ENCODE measurements at places on chromosomes 2 and 18.
A peak's percentile ranks its signal among the peaks of the same experiment; 100 is the strongest.

- peak; percentile 7 for DNase-seq
These were observed 31.3 kb upstream of the CNTNAP5 start for GRCh38 chr2:123993728-123994323.

DNA sequence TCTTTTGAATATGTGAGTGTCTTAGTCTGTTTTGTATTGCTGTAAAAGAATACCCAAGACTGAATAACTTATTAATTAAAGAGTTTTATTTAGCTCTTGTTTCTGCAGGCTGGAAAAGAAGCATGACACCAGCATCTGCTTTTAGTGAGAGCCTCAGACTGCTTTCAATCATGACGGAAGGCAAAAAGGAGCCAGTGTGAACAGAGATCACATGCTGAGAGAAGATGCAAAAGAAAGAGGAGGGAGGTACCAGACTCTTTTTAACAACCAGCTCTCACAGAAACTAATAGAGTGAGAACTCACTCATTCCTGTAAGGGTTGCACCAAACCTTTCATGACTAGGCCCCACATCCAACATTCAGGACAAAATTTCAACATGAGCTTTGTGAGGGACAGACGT, 101.6 kb upstream of the HNMT start:
- DNase-seq: no peak

DNA sequence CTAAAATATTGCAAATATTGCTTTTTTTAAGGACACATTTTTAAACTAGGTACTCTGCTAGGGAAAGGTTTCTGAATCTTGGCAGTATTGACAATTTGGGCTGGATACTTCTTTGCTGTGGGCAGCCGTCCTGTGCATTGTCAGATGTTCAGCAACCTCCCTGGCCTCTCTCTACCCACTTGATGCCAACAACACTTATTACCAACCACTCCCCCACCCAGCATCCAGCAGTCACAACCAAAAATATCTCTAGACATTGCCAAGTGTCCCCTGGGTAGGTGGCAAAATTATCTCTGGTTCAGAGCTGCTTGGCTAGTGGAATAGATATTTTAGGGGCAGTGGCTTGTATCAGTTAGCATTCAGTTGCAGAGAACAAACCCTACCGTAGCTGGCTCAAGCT, 114.3 kb upstream of the PNPT1 start:
- DNase-seq: no peak

DNA sequence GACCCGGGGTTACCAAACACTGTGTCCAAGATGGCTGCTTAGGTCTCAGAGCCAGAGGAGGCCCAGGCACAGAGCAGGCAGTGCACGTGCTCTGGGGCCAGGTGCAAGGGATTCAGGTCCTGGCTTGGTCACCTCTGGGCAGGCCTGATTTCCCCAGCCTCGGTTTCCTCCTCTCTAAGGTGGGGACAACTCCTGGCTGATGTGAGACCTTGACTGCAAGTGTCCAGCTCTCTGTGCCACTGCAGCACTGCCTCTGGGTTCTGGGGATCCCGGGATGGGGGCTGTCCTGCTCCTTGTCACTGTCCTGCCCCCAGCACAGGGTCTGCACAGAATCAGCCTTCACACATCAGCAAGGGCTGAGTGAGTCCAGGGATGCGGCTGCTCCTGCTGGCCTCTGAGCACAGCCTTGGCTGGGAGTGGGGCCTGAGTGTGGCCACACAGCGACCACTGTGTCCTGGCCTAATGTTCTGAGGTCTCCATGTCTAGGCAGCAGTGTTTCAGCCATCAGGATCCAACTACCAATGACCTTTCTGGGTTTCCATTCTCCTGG, 170.2 kb upstream of the HDAC4 start:
- no peak for DNase-seq

DNA sequence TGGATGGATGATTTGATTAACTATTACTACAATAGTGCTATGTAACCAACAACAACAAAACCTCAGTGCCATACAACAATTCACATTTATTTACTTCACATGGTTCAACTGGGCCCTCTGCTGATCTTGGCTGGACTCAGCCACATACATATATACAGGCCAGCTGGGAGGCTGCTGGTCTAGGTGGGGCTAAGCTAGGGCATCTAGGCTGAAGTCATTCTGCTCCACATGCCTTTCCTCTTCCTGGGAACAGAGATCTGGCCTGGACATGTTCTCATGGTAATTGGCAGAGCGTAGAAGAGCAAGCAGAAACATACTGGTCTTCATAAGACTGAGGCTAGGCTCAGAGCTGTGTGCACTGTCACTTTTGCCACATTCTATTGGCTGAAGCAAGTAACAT, 102.8 kb upstream of the RNF152 start:
- DNase-seq: no peak

DNA sequence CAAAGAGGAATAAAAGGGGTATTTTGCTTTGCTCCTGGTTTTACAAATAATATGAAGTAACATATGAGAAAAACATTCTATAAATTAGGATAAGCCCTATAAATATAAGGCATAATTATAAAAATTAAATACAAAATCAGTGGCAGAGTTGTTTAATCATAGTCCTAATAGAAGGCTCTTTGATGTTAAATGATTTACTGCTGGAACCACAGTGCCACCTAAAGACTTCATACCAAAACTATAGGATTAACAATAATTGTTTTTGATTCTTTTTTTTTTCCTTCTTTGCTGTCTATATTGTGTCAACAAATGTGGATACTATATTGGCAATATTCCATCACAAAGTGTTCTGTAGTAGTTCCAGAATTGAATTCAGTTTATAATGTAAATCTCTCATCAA, 837.7 kb upstream of the SLC39A10 start:
- no peak for DNase-seq

DNA sequence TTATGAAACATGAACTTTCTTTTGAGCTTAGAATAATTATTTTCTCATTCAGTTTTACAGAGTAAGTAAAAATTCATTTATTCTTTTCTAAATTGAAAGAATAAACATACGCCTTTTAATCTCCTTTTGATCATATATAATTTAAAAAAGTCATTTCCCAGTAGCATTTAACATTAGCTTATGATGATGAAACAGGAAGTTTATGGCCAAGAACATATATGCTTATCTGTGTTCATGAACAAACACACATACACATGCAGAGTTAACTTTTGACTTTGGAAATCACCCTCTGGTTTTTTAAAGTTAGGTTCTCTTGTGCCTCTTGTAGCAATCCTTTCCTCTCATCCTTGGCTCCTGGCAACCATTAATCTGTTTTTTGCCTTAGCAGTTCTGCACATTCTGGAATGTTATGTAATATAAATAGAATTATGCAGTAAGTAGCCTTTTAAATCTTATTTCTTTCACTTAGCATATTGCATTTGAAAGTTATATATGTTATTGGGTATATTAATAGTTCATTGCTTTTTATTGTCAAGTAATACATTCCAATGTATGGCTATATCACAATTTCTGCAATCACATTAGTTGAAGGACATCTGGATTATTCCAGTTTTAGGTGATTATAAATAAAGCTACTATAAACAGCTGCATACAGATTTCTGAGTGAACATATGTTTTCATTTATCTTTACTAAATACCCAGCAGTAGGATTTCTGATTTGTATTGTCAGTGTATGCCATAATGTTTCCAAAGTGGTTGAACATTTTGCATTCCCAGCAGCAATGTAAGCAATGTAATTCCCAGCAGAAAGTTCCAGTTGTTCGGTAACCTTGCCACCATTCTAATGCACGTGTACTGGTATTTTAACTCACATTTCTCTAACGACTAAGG, 210.3 kb downstream of the ZRANB3 start:
- DNase-seq: no peak

DNA sequence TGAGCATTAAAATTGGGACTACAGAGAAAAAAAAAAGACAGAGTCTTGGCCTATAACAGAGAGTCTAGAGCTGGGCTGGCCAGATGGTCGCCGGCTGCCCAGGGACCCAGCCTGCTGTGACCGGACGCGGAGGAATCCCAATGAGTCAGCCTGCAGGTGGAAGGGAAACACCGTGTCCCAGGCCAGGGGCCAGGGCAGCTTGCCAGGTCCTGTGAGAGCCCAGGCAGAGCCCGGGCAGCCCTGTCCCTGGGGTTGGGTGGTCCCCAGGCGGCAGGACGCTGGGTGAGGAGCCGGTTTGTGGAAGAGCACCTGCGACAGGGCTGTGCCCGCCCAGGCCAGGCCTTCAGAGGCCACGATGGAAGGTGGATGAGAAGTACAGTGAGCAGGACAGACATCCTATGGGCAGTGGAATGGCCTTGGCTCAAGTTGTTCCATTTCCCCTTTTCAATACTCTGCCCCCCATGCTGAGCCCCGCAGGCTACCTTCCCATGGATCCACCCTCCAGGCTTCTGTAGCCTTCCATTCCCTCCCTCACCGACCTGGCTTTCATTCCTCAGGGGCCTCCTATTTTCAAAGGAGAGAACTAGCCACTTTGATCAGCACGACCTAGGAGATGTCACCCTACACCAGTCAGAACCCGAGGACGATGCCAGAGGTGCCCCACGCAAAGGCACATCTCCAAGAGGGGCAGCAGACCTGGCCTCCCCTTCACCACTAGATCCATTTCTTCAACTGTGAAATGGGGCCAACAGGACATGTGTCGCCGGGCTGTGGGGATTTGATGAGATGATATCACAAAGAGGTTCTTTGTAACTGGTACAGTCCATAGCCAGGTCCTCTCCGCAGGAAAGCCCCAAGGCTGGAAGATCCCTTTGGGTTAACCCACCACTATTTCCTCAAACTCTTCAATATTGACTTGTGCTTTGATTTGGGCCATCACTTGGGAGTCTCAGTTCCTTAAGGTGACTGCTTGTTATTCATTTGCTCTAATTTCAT, 87.5 kb downstream of the POLR1A start:
- DNase-seq: no peak

- DNase-seq: no peak
These were observed 98.8 kb downstream of the MRO start for GRCh38 chr18:50721006-50721405.

DNA sequence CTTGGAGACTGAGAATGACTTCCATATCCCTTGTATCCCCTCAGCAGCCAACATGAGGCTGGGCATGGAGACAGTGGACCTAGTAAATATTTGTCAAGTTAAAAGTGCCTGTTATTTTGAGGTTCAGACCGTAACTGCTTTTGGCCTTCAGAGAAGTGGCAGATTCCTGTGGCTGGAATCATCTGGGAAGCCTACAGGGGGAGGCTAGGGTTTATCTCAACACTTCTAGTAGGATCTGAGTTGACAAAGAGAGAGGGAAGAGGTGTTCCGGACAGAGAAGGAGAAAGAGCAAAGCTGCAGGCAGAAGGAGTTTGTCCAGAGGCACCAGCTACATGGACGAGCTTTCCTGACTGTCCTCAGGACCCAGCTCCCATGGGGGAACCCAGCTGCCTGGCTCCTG, 27.0 kb downstream of the SLC14A2 start:
- no peak for DNase-seq

GRCh38 chr2:143833015-143833660, 686.8 kb downstream of the ZEB2 start:
- DNase-seq: no peak

- DNase-seq: no peak
These were observed 130.8 kb downstream of the UPP2 start for GRCh38 chr2:158232476-158232875.

DNA sequence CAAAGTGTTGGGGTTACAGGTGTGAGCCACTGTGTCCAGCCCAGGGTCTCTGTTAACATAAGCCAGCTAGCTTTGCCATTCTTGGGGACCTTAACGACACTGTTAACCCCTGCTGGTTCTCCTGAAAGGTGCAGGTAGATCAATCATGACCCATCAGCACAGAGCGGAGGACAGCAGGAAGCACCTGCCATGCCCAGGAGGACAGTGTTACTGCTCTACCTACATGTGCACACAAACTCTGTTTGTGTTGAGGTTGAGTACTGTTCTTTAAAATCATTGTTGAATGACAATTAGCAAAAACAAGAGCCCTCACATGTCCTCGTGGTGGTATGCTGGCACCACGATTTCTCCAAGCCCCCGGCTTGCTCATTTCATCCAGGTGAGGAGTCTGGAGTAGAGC, 120.9 kb downstream of the FAM210A start:
- no peak for DNase-seq

DNA sequence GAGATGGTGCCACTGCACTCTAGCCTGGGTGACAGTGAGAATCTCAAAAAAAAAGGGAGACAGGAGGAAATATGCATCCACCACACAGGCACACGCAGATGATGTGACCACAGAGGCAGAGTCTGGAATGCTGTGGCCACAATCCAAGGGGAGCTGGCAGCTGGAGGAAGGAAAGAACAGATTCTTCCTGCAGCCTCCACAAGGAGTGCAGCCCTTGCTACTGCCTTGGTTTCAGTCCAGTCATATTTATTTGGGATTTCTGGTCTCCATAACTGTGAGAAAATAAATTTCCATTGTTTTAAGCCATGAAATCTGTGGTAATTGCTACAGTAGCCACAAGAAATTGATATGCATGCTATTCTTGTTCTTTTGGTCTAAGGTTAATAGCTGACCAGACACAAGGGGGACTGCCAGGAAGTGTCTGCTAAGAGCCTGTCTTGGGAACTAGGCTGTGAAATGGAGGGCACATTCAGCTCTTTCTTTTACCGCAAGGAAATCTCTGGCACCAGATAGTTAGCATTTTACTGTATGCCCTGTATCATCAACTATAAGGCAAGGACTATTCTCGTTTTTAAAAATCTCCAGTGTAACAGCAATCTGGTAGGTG, 133.1 kb upstream of the SEC11C start:
- no peak for DNase-seq

GRCh38 chr2:191173206-191173605, 22.4 kb upstream of the STAT4 start:
- no peak for DNase-seq

DNA sequence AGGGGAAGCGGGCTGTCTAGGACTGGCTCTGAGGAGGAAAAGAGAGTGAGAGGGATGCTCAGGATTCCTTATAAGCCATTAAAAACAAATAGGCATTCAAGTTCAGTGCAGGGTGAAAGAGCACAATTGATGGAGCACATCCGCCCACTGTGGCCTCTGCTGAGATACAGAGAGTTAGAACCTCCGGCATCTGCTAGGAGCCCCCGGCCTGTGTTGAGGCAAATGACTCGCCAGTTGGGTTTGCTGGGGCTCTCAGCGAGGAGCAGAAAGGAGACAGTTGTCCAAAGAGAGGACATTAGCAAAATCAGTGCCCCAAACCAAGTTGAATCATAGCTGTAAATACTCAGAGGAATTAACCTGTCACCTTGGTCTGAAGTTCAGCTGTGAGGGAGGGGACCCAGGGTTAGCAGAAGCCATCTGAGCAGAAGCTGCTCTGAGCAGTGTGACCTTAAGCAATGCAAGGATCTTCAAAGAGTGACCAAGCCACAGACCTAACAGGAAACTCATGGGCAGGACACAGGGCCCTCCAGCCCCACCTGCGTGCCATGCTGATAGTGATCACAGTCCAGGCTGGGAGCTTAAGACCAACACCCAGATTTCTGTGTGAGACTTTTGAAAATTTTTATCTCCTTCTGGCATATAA, 23.3 kb upstream of the IL18RAP start:
- no peak for DNase-seq

DNA sequence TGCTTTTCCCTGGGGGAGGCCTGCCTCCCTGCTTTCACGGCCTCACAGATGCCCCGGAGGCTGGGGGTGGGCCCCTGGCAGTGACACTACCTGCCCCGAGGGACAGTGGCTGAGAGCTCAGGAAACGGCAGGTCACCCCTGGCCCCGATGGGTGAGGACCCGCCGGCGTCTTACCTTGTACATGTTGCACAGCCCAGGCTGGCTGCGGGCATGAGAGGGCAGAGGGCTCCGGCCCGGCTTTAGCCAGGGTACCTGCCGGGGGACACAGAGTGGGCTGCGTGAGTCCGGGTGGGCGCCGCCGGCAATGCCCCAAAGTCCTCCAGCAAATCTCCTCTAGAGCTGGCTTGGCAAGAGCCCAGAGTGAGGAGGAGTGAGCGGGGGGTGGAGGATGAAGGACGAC, 122.9 kb downstream of the MBP start:
- DNase-seq: no peak
